ENCODE measurements at places on chromosomes 3 and 15.
A peak's percentile ranks its signal among the peaks of the same experiment; 100 is the strongest.

GRCh38 chr3:24378313-24378712, 116.3 kb downstream of the THRB start:
- DNase-seq, result no peak

GRCh38 chr3:180306691-180307090, 270.0 kb upstream of the PEX5L start:
- no peak for DNase-seq

- no peak for DNase-seq
Observed at GRCh38 chr3:94183551-94183950, 120.7 kb downstream of the NSUN3 start.

DNA sequence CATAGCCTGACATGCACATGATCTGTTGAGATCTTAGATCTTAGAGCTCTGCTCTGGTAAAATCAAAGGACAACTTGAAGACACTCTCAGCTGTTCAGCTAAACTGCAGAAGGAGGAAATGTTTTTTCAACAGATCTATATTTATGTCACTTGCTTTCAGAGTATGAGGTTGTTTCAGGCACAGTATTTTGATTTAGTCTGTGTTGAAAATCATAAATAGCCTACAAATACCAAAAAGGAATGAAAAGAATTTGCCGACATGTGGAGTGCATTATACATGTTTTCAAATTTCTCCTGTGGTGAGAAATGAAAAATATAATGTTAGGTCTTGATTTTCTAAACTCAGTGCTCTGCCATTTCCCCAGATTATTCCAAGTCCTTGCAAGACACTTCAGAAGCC, 1118.4 kb downstream of the TBL1XR1 start:
- DNase-seq, result no peak

- DNase-seq, result no peak
Observed at GRCh38 chr3:4107430-4107829, 195.7 kb upstream of the SETMAR start.

- no peak for DNase-seq
Observed at GRCh38 chr3:43613976-43614375, 7.8 kb downstream of the ANO10 start.

DNA sequence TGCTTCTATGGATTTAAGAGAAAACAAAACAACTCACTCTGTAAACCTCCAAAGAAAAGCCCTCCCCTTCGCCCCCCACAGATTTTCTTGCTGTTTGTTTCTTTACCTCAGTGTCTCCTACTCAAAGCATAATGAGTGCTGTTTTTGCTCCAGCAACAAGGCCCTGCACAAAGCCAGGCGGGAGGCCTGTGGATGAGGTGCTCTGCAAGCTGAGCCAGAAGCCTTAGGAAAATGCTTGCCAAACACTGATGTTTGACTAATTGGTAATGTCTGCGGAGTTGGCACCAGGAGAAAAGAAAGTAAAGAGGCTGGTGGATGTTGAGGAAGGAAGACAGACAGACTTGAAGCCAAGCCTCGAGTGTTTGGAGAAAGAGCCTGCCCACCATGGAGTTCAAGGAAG, 99.7 kb downstream of the RARB start:
- DNase-seq, result no peak

DNA sequence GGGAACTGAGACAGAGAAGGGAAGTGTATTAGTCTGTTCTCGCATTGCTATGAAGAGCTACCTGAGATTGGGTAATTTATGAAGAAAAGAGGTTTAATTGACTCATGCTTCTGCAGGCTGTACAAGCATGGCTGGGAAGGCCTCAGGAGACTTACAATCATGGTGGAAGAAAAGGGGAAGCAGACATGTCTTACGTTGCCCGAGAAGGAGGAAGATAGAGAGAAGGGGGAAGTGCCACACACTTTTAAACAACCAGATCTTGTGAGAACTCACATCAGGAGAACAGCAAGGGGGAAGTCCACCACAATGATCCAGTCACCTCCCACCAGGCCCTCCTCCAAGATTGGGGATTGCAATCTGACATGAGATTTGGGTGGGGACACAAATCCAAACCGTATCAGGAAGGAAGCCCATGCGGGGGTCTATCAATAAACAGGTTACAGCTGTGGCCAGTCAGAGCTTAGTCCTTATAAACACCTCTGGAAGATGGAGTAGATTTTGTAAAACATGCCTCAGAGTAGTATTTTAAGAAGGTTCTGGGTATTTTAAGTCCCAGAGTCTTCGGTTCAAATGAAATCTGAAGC, 153.9 kb downstream of the GHSR start:
- no peak for DNase-seq

GRCh38 chr3:140545756-140546155, 132.1 kb upstream of the TRIM42 start:
- no peak for DNase-seq

DNA sequence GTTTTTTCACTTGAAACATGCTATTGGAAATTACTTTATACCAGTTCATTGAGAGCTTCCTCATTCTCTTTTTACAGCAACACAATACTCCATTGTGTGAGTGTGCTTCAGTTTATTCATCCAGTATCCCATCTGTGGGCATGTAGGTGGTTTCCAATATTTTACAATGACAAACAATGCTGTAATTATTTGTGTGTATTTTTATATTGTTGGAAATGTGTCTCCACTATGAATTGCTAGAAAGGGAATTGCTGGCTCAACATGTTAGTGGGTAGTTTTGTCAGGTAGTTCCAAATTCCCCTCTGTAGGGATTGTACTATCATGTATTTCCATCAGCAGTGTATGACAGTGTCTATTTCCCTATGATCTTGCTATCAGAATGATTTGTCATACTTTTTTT, 65.8 kb upstream of the MAGI1 start:
- no peak for DNase-seq

DNA sequence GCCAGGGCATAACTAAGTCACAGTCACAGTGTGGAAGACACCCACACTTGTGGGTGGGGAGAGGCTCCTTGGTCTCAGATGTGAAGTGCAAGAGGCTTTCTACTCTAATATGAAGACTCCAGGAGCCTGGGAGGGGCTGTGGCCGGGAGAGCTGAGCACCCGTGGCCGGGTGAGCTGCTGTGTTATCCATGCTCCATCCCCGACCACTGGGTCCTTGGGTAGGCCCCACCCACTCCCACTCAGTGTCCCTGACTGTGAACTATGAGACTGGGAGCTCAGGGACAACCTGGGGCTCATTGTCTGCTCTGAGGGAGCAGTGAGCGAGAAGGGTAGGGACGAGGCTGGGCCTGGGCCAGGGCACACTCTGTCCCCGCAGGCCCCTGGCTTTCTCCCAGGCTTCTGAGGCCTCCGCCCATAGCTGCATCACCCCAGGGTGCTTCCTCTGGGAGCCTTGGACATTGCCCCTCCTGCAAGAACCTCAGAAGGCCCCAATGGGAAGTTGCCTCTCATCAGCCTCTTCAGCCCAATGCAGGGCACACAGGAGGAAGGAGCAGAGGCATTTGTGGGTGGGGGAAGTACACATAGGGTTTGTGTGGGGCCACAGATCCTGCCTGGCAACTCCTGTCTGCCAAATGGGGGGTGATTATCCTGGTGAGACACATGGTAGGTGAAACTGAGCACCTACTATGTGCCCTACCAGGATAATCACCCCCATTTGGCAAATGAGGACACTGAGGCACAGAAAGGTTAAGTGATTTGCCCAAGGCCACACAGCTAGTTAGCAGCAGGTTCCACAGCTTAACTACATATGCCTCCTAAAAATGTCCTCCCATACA, 2.4 kb downstream of the ANPEP start:
- DNase-seq, result no peak

DNA sequence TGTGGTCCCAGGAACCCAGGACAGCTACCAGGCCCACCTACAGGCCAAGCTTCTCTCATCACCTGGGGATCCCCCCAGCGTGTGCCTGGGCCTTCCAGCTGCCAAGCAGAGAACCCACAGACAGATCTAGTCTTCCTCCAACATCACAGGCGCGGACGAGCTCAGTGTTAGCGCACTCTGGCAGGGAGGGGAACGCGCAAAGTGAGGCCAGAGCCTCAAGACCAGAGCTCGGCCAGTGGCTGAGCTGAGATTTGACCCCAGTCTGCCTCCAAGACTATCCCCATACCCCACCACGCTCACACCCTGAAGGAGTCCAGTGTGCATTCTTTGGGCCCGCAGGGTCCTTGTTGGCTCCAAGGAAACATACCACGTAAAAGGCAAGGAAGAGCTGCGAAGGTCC, 5.1 kb downstream of the MFGE8 start:
- DNase-seq, result no peak

DNA sequence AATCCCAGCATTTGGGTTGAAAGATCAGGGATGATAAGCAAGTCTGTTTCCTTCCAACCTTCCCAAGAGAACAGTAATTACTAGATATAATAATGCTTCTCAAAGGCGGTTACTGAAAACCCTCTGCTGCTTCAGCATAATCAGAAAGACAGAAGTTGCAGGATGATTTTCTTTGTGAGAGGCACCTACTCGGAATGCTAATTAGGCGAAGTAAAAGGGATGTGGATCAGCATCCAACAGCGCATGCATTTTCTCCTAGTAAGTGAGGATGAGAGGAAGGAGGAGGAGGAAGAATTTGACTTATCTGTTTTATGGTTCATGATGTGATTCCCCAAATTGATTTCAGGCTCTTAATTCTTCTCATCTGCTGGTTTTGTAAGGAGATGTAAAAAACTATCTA, 118.0 kb downstream of the CACNA2D3 start:
- DNase-seq, result peak; percentile 12

DNA sequence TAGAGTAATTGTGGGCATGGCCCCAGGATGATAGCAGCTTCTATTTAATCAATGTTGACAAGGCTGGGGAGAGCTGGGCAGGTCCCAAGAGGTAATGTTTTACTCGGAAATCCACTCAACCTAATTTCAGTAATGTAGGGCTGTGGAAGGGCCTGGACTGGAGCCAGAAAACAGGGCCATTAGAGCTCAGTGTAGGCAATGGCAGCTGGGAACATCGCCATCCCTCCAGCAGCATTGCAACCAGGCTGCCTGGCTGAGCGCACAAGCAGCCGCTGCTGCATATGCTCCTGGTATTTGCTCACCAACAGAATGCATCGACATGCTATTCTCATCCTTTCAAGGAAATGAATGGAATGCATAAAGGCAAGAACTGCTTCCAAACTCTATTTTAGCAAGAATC, 90.0 kb downstream of the GAP43 start:
- peak; percentile 49 for DNase-seq

- no peak for DNase-seq
Observed at GRCh38 chr3:100245136-100245535, 15.7 kb upstream of the TBC1D23 start.

DNA sequence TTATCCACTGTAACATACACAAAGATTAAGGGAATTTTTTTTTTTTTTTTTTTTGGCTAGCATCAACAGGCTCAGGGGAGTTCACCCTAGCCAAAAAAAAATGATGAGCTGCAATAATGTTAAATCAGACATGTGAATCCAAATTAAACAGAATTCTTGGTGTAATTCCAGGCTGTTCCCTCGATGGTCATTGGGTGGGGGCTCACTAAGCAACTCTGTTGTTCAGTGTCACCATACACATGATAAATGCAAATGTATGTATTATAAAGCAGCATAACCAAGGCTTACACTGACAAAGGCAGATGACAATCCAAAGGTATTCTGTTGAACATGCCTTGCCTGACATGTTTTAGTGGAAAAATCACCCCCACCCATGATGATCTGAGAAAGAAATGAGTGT, 29.0 kb downstream of the IL1RAP start:
- no peak for DNase-seq

- DNase-seq, result no peak
Observed at GRCh38 chr3:34364335-34364734, 565.9 kb downstream of the PDCD6IP start.

DNA sequence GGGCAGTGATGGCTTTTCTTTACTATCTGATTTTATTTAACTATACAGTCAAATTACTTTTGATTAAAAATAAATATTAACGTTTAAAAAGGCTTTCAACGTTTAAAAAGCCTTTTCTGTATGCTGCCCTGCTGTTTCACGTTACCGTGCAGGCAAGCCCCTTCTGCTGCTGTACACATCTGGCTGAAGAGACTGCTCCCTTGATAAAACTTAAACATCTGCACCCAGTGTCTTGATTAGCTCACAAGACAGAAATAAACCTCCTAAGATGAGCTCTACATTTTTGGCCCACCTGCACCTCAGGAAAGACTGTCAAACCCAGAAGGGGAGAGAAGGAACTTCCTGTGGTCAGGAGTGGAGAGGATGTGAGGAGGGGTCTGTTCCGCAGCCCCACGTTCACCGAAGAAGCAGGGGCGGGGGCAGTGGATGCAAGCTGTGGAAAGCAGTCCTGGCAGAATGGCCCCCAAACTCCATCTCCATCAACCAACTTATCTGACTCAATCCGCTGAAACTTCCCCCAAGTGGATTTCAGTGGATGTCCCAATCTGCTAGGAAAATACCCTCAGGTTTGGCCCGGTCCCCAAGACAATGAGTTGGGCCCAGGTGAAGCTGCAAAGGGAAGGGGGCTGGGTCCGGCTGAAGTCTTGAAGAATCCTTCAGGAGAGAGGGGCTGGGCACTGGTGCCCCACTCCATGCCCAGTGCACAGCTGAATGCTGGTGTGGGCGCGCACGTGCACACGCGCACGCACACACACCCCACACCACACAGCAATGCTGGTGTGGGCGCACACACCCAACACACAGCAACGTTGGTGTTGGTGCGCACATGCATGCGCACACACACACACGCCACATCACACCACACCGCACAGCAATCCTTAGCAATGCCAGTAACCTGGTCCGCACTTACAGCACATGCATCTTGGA, 88.6 kb downstream of the LRIG1 start:
- no peak for DNase-seq

GRCh38 chr15:52857937-52858781, 68.0 kb upstream of the ONECUT1 start:
- no peak for DNase-seq

DNA sequence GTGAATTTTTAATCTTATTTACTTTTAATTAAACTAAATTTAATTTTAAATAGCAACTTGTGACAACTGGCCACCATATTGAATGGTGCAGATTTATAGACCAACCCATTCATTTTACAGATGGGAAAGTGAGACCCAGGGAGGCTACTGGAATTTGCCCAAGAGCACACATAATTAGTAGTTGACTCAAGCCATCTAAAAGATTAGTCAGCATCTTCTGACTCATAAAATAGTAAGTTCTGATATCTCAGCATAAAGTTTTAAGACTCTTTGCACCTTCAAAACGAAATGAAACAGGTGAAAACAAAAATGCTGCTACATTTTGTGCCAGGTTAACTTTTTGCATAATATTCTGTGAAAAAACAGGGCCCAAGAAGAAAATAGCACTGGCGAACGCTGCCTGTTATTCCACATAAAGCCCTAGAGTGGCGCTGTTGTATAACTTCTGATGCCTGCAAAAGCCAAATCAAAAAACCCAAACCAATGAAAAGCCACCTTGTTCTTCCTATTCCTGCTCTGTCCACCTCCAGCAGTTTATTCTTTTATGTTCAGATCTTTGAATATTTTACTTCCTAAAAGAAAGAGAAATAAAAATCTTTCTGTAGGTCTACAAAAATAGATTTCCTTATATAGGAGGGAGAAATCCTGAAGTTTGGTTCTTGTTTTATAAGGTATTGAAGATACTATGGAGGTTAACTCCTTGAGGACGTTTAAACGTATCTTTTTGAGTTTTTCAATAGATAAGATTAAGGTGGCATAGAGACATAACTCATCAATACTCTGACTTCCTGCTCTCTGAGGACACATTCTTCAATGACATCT, 62.8 kb downstream of the OTOL1 start:
- DNase-seq, result no peak

GRCh38 chr15:74628199-74628598, 12.6 kb downstream of the CLK3 start:
- DNase-seq, result no peak
